Left renal pelvis (tissue), 4 donors: ENCODE measurements at places on chromosomes 6 and 20.

GRCh38 chr6:153941768-153942167 is 97.3 kb upstream of the OPRM1 start:
- no peak for DNase-seq

GRCh38 chr6:105402090-105402938 is 568 bp downstream of the PREP start:
- DNase-seq, result peak; percentile 31

GRCh38 chr20:5734602-5735001 is 15.6 kb upstream of the SHLD1 start:
- DNase-seq, result no peak

- no peak for DNase-seq
Measured at GRCh38 chr6:44806656-44807055, 419.1 kb downstream of the CDC5L start.

DNA sequence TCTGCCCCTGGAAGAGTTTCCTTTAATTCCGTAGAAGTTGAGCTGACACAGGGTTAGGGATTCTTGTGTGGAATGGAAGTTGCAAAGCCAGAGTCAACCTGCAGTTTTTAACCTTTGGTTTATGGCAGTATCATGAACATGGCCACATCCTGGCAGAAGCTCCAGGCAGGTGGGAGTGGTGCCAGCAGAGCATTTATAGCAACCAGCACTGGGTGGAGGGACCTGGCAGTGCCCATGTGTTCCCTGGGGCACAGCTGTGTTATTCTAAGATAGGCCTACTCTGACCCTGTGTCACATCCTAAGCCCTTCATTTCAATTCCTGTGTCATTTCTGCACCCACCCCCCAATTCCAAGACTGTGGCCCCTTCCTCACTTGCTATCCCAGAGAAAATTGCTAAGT is 26.1 kb upstream of the ZNF831 start:
- no peak for DNase-seq

DNA sequence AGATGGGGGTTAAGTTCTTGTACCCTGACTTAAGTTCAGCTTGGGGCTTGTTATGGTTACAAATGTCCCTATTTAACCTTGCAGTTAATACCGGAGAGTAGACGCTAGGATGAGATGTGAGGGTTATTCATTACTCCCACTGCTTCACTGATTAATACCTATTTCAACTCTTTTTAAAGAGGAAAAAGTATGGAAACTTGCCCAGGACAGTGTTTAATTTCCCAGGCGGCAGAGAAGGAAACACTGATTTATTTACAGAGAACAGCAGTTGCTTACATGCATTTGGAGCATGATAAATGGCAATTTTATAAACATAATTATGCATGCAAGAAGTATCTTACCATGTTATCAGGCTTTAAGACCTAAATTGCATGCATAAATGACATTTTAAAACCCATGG is 137.7 kb downstream of the RCAN2 start:
- DNase-seq, result no peak

DNA sequence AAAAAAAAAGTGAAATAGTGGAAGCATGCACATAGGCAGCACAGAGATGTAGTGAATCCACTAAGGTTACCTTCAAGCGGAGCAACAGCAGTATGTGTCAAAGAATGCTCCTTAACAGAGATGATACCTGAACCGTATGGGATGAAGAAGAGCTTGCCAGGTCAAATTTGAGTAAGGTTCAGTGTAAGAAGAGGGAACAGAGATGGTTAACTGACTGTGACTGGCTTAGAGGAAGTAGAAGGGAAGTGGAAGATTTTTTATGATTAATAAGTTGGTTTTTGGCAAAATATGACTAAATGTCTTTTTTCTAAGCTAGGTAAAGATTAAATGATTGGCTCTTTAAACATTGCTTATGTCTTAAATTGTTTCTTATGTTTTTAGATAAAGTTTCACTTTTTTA is 52.6 kb upstream of the C20orf144 start:
- DNase-seq, result no peak

- DNase-seq, result no peak
Measured at GRCh38 chr20:21315138-21315537, 12.0 kb downstream of the XRN2 start.

DNA sequence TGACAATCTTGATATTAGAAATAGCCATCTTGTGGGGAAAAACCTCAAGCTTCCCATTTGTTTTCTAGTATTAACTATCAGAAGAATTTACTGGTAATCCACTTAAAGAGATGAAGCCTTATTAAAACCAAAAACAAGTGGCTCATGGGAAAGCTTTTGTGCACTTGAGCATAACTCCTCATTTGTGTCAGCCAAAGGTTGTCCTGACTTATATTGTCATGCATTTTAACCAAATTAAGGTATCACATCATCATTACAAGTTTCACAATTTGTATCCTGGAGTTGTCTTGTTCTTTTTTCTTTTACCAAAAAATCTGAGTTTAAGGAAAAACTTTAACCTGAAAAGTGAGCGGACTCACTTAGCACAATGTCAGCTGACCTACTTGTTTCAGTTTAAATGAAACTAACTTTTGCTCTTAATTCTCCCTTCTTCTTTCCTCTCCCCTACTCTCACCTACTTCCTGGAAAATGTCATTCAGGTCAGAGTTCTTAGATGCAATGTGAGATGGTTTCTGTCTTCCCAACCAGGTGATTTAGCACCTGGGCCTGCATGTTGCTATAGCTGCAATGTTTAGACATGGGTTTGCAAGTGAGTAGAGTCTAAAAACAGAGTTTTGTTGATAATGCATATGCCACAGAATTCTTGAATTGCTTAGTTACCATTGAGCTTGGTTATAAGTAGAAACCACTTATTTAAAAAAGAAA is 82.8 kb downstream of the TNFAIP3 start:
- DNase-seq, result no peak

DNA sequence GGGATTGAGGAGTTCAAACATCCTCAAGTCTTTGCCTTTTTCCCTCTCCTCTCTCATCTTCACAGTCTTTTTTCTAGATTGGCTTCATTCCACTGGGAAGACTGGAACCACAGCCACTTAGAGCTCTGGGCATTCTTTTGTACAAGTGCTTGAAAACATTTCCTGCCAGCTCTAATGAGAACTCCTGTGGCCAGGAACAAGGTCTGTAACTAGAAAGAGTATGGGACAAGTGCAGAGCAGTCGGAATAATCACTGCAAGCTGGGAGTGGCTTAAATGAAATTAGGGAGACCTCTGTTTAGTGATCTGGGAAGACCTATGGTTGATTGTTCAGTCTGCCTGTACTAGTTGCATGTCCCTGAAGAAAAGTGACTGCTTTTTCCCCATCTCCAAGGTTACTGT is 41.0 kb upstream of the SMIM8 start:
- no peak for DNase-seq

DNA sequence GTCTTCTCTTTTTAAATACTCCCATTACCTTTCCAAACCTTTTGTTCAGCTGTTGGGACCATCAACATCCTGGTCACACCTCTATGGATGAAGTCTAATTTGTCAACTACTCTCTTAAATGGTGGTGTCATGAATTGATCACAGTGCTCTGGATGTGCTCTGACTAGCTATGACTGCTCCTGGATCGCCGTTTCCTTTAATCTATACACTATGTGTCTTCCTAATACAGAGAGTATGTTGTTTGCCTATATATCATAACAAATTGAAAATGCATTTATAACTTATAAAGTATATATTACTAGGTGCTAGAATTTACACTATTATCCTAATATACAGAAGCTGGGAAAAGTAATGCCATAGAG is 357.5 kb downstream of the LAMA2 start:
- no peak for DNase-seq

DNA sequence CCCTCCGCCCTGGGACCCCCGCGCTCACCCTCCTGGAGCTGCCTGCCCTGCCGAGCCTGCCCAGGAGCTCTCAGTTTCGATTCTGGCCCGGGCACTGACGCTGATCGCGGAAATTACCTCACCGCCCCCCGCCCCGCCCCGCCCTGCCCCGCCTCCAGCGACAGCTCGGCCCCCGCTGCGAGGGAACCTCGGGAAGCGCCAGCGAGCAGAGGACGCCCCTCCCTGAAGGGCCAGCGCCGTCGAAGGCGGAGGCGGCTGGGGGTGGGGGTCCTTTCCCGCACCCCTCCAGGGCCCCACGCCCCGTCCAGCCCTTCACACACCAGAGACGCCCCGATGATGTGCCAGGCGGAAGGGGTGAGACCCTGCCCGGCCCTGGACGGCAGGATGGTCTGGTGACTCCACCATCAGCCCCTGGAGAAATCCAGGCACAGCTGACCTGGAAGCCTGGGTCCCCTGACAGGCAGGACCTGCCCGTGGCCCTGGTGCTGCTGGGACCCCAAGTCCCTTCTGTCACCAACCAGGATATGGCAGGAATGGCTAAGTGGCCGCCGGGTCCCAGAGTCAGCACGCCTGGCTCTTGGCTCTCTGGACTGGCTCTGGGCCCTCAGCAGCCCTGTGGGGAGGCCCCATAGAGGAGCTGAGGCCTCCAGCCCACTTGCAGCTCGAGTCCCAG is at the start of gene HELZ2:
HELZ2 (minus strand) TSS at position 84 of the 673 bp plus-strand sequence. CDS start 1,854 bp downstream, outside the sequence.
- DNase-seq, result peak; percentile 31

DNA sequence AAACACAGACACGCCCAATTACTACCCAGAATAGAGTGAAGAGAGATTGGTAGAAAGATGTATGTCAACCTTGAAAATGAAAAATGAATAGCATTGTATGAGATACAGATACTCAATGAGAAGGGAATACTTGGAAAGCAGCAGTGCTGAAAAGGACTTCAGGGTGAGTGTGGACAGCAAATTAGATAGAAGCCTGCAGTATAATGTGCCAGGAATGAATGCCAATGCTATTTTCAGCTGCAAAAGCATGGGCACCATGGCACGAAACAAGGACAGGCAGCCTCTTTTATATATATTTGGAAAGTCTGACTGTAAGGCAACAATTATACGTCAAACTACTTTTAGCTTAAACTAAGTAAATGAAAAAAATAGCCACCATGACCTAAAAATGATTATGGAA is 118.2 kb downstream of the PTCHD4 start:
- no peak for DNase-seq

- DNase-seq, result no peak
Measured at GRCh38 chr6:144065213-144065660, 30.1 kb downstream of the SF3B5 start.

GRCh38 chr6:31683591-31683990 is 2.7 kb upstream of the LY6G5C start:
- DNase-seq, result no peak

DNA sequence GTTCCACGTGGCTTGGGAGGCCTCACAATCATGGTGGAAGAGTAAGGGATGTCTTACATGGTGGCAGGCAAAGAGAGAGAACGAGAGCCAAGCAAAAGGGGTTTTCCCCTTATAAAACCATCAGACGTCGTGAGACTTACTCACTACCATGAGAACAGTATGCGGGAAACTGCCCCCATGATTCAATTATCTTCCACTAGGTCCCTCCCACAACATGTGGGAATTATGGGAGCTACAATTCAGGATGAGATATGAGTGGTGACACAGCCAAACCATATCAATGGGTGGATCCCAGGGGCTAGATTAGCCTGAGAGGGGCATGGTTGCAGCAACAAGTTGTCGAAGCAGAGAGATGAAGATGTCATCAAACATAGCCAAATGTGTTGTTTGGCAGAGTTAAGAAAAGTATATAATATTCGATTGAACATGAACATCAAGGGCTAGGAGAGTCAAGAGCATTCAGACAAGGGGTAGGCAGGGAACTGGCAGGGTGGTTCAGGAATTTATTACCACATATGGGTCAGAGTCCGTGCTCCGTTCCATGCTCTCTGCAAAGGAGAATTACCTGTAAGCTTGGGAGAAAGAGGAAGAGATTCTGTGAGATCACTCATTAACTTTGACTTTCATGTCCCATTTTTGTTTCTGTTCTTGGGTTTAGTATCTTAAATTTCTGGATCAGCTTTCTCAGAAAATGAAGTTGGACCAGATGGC is 98.8 kb downstream of the CCDC170 start:
- DNase-seq, result no peak

DNA sequence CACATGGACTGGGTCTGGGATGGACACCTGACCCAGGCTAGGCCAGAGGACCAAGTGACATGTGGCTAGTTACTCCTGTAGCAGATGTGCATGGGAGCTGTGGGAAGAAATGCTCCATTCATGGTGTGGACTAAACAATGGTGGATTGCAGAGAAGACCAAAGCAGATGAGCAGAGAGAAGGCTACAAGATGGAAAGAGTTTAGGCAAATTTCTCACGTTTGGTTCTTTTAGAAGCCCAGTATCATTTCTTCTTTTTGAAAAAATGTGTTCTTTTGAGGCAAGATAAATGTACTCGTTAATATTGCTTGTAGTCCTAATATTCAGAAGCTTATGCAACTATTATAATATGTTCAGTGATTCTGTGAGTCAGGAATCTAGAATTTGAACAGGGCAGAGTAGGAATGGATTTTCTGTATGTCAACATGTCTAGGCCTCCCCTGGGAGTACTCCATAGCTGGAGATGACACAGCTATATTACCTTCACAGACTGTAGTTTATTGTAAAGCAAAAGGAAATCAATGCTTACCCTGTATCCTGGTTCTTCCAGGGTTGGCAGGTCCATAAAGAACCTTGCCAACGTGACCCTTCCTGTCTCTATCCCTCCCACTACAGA is 2.3 kb upstream of the BTN2A1 start:
- no peak for DNase-seq
